GM12864 (cell line): ENCODE measurements at places on chromosomes 3 and 15.

- DNase-seq, result no peak
These were observed 94.5 kb downstream of the CHCHD6 start for GRCh38 chr3:126798521-126798920.

- no peak for DNase-seq
These were observed 77.5 kb downstream of the CCNL1 start for GRCh38 chr3:157082305-157082982.

DNA sequence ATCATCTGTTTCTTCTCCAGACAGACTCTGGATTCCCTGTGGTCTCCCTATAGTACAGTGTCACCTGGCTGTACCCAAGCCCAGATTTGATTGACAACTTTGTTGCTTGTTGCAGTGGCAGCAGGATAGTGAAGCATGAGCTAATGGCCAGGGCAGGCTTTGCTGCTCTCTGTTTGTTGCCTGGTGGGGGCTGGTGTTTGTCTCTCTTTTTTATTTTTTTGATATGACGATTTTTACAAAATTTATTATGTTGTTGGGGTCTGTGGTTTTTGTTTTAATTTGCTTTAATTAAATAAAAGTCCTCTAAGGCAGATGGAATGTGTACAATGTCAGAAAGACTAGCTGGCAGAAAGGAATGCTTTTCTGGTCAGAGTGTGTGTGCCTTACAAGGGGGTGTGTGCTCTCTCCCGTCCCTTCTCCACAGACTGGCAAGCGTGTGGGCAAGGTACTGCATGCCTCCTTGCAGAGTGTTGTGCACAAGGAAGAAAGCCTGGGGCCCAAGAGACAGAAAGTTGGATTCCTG is 15.2 kb upstream of the CLEC3B start:
- no peak for DNase-seq

GRCh38 chr3:14201940-14202684 is 23.5 kb downstream of the LSM3 start:
- no peak for DNase-seq

DNA sequence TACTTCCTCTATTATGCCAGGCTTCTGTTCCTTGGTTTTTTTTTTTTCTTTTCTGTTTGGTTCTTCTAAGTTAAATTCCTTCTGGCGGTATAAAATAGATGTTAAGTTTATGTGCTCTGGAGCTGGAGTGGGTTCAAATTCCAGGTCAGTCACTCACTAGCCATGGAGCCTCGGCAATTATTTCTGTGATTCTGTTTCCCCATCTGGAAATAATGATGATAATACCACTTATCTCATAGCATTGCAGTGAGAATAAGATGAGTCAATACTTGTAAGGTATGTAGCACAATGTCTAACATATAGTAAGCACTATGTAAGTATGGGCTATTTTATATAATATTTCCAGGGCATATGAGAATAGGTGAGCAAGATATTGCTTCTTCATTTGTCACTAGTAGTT is 33.2 kb upstream of the ZDHHC23 start:
- DNase-seq, result no peak

DNA sequence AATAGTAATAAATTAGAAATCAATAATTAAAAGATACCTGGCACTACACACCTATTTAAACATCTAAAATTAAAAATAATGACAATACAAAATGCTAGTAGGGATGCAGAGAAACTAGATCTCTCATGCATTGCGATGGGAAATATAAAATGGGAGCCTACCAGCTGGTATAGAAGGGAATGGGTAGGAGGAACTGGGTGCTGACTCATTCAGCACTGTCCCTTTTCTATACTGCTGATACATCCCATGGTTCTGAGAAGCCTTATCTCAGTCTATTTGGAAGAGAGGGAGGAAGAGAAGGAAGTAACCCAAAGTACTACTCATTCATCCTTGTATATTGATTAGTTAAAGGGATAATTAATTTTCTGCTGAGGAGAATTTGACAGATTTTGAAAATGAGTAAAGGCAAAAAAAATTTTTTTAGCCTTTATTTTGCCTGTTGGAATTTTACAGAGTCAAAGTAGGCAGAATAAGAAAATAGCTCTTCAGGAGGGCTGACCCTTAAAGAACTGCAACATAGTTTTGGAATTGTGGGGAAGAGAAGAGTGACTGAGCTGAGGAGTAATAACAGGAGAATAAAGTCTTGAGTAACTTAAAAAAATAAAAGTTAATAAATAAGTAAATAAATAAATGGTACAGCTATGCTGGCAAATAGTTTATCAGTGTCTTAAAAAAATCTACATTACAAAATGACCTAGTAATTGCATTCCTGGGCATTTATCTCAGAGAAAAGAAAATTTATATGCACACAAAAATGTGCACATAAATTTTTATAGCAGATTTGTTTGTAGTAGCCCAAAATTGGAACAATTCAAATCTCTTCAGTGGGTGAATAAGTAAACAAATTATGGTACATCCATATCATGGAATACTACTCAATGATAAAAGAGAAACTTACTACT is 15.3 kb upstream of the BHLHE40 start:
- no peak for DNase-seq
